ENCODE measurements at places on chromosomes 16 and 17.

- DNase-seq = no peak
These were observed 17.4 kb upstream of the INPP5K start for GRCh38 chr17:1533661-1534325.

DNA sequence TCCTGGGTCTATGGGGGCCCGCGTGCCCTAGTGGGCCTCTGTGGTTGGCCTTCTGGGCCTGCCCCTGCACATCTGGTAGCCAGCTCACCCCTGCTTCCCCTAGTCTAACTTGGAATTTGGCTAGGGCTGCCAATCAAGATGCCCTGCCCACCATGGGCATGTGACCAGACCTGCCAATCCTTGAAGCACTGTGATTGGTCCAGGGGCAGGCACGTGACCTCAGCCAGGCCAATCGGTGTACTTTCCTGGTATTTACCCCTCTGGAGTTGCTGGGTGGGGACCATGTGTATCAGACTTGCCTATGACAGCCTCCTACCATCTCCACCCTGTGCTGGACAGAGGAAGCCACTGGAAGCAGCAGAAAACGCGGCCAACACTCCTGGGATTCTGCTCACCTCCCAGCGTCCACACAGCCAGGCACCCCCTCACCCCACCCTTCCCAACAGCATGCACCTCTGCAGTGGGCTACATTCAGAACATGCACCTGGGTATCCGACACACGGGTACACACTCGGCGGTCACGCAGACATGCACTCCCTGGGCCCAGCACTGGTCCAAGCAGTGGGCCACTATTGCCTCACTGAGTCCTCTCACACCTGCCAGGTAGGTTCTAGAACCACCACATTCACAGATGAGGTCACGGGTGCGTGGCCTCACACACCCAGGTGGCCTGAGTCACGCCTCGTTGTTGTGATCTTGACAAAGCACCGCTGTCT is 96.9 kb downstream of the RBFOX3 start:
- no peak for DNase-seq

DNA sequence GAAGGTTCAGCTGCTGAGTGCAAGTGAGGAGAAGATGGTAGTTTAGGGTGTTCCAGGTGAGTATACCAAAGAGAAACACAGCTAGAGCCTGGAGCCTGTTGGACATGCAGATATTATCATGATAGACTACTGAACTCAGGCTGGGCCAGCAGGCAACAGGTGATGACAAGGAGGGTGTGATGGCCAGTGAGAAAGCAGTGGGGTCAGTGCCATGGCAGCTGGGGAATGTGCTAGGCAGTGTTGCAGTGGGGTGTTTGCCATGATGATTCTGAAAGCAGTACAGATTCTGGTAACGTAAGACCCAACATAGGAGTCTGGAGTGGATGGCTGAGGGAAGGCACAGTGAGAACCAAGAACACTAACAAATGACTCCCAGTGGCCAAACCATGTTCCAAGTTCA is 57.4 kb downstream of the SHISA6 start:
- DNase-seq = no peak

GRCh38 chr16:50876263-50876662 is 134.4 kb downstream of the CYLD start:
- DNase-seq = no peak

All from fibroblast of skin of scalp (primary cell).